ENCODE measurements at places on chromosomes 11 and 22.

GRCh38 chr22:36562261-36562835, 33.4 kb upstream of the EIF3D start:
- no peak for DNase-seq

DNA sequence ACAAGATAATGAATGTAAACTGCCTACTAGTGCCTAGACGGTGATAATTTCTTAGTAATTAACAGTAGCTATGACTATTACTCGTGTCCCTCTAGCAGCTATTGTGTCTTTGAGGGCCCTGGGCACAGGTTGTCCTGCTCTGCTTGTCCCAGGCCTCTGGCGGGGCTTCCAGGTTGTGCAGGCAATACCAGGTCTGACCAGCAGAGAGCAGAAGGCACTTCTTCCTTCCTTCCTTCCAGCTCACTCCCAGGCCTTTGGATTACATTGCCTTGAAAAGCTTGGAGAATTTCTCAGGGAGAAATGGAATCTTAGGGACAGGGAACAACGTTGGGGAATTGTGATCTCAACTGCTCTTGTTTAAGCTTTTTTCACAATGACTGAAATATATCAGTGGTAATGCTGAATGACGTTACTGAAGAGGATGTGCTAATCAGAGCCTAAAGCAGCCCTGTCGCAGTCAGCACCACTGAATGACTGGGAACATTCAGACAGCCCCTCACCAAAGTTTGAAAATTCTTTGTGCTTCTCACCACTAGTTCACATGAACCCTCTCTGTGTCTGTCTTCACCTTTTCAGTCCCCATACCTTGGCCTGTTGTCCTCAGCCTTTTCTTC, 8.4 kb upstream of the CCKBR start:
- peak; percentile 42 for DNase-seq

DNA sequence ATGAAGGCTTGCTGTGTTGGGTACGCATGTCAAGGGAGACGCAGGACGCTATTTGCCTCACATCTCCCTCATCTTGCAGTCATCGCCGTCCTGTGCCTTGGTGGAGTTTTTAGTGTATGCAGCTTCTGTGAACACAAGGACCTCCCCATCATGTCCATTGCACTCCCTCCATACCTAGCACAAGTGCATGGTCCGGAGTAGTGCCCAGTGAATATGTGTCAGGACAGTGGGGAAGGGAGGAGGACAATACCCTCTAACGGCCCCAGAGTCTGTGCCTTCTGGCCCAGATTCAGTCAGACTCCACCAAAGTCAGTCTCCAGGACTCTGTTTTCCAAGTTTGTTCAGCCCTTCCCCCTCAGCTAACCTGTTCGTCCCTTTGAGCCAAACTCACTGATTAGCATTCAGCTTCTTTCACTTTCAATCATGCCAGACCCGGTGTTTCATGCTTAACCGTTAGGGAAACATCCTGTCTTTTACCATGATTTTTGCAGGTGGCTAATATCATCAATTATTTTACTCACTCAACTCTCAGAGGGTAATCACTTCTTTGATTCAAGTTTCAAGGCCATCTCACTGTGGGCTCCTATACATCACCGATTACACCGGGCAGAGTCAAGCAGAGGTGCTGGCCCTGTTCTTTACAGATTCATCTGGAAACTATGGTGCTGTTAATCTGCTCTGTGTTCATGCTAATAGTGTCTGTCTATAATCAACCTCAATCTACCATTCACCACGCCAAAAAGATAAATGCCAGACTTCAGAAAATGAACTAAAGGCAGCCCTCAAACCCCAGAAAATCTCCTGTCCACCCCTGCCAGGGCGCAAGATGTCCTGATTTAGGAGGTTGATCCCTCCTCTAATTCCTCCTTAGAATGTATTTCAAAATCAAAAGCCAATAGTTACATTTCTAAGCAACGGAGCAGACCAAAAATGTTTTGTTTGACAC, 156.5 kb downstream of the RRAS2 start:
- no peak for DNase-seq

DNA sequence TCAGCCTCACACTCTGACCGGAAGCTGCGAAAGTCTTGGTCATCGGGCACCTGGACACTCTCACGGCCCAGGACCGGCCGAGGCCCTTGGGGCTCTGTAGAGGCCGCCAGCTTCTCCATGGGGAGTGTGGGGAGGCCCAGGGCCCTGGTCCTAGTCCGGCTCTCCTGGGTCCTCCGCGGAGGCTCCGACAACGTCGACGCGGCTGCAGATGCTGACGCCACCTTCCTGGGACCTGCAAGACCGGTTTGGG, 12.9 kb downstream of the STARD10 start:
- DNase-seq: no peak

GRCh38 chr11:27735281-27735680, 35.0 kb upstream of the BDNF start:
- DNase-seq: no peak

GRCh38 chr11:120023551-120023950, 114.4 kb downstream of the TRIM29 start:
- DNase-seq: no peak

DNA sequence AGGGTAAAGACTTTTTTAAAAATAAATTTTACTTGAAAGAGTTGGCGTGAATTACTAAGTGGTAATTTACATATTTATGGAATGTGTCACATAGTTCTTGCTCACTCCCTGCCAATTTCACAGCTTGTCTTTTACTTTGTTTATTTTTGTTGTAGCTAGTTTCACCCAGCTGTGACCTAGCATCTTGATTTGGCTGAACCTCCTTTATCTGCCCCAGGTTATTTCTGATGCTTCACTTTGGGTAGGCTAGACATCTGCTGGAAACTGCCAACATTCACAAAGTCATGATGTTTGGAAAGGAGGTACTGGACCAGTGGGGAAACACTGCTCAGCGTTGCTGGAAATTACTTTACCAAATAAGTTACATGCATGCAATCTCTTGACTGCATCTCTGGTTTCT, 1676.0 kb upstream of the RAG2 start:
- no peak for DNase-seq

DNA sequence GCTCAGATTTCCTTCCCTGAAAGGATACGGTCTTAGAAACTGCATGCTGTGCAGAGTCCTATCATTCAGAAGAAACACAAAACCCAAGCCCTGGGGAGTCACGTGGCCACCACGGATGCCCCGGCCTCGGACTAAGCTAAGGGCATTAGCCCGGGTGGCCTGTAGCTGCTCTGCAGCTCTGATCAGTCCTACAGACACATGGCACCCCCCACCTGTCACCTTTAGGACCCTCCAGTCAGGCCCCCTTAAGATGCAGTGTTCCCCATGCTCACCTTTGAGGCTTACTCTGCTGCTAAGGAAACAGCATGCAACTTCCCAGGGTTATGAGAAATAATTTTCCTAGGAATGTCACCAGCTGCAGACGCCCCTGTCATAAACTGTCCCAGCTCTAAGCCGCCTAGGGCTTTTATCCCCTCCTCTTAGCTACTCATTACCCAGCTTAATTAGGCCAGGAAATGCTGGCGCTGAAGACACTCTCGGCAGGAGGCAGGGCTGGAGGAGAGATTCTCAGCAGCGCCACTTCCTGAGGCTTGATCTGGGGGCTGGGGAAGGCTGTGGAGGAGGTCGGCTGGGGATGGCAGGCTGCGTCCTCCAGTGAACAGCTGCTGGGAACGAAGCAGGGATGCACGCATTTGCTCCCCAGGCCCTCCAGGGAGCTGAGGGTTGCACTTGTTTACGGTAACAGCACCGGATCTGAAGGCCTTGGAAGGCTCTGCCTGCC, 47.2 kb upstream of the ADA2 start:
- no peak for DNase-seq

DNA sequence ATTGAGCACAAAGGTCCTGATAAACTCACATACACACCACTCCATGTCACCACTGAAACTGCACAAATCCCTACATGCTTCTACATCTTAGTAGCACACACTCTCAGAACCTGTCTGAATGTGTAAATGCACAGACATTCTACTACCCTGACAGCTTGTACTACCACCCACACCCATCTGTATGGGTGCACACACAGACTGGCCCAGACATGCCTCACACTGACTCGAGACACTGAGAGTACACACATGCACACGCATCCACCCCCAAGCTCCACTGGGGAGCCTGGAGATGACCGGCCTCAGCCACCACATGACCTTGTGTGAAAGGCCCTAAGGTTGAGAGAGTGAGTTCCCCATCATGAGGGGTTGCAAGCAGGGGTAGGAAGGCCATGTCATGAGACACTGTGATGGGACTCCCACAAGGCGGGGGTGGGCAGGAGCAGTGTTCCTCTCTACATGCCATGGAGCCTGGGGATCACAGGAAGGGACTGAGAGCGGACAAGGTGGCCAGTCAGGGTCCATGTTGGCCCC, 28.1 kb downstream of the ARAP1 start:
- no peak for DNase-seq

DNA sequence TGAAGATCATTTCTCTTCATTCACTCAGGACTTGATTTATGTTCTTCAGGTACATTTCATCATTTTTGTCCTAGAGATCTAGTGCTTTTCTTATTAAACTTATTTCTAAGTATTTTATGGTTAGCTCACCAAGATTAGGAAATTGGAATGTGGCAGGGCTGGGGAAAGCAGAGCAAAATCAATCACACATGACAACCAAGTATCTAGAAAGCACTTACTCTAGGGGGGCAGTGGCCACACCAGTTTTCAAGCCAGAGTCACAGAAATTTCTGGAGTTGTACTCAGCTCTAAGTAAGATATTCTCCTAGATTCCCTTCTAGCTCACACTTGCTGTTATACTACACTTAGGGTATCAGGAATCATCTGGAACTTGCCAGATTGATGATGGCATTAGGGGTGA, 33.3 kb upstream of the MYEOV start:
- no peak for DNase-seq

GRCh38 chr22:36211237-36211861, 9.7 kb upstream of the APOL4 start:
- peak; percentile 62 for DNase-seq

DNA sequence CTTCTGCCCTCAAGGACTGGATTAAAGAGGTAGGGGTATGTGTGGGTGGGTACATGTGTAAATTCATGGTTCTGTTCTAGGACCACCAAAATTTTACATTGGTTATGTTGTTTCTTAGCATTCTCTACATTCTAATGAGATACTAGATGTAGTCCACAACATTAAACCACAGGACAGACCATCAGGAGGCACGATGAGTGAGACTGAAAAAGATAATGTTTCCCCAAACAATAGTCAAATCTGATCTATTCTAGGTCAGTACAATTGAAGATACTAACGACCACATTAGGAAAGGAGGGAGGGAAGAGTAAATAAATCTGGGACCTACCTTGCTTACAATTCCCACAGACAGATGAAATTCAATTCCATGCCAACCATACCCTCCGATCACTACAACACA, 42.2 kb downstream of the MRTFA start:
- no peak for DNase-seq

DNA sequence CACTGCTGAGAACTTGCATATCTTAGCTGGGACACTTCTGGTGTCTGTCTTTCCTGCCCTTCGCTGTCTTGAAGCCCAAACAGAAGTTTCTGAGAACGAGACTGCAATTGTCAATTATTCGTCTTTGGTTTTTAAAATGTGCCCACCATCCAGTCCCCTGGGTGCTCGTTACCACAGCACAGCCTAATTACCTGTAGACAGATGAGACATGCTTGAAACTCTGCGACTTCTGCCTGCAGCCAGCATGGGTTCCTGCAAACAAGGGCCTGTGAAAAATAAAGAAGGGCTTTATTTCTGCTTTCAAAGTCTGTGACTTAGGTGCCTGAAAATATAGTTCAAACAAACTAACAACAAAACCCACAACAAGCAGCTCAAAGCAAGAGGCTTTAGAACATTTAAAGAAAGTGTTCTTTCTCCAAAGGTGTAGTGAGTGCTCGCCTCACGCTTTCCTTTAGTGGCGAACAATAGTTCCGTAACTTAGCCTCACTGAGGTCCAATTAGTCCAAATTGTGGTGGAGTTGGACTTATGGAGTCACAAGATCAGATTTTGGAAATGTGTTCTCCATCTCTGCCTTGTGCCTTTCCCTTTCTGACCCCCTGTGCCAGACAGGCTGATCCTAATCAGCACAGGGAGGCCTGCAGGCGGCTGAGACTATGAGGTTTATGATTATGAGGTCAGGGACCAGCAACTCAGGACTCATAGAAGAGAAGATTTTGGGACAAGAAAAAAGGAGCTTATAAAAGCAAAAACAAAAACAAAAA, 20.4 kb upstream of the GRAMD1B start:
- no peak for DNase-seq

DNA sequence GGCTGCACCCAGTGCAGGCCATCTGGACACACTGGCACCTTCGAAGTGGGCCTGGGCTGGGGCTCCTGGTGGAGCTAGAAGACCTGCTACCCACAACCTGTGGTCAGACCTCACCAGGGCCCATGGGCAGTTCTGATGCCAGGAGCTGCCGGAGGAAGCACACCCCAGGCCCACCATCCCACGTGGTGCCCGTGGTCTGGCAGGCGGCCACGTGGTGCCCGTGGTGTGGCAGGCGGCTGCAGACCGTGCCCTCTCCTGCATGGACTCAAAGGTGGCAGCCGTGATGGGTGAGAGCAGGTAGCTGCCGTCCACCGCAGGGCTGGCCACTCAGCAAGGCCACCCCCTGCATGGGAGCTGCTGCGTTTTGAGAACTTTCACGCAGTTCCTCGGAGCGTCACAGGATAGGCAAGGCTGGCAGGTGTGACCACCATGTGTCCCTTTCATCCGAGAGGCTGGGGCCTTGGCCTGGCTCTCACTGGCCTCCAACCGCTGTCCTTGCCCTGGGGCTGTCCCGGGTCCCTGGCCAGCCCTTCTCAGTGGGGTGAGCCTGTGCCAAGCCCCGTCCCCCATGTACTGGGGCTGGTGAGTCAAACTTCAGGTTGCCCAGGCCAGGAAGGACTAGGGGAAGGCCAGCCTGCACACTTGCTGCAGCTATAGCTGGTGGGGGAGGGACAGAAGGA, 3.9 kb upstream of the IL17REL start:
- DNase-seq: no peak

DNA sequence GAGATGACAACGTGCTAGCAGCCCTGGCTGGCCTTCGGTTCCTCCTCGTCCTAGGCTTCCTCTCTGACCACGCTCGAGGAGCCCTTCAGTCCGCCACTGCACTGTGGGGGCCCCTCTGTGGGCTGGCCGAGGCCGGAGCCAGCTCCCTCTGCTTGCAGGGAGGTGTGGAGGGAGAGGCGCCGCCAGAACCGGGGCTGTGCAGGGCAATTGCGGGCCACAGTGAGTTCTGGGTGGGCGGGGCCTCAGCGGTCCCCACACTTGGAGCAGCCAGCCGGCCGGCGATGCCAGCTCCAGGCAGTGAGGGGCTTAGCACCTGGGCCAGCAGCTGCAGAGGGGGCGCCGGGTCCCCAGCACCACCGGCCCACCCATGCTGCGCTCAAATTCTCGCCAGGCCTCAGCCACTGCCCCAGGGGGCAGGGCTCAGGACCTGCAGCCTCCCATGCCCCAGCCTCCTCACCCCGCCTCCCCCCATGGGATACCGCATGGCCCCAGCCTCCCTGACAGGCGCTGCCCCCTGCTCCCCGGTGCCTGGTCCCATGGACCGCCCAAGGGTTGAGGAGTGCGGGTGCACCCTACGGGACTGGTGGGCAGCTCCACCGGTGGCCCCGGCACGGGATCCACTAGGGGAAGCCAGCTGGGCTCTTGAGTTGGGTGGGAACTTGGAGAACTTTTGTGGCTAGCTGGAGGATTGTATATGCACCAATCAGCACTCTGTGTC, 399.4 kb downstream of the LUZP2 start:
- DNase-seq: no peak
